ENCODE measurements at places on chromosomes 12 and 14. TPM values are rescaled to one million over a fixed set of nuclear protein-coding genes. Genes with fewer than 3 reads are reported as not detected.

GRCh38 chr14:66139432-66139831 is 346.7 kb upstream of the CCDC196 start:
- no peaks in the 10 kb centered on the region for H3K27me3 ChIP-seq
- no peak overlapping the region for H3K27ac ChIP-seq
- H3K4me1 ChIP-seq: no peaks in the 10 kb centered on the region
- H3K36me3 ChIP-seq: no peaks in the 10 kb centered on the region
- DNase-seq: no peak

GRCh38 chr14:88995437-88996198 is 171.2 kb downstream of the TTC8 start:
- H3K36me3 ChIP-seq: no peaks in the 10 kb centered on the region
- no peak for DNase-seq
- H3K4me1 ChIP-seq: peaks cover 7% of the 10 kb centered on the region
- H3K27ac ChIP-seq: no peak overlapping the region

- no peaks in the 10 kb centered on the region for H3K27me3 ChIP-seq
- H3K4me1 ChIP-seq: no peaks in the 10 kb centered on the region
- H3K4me3 ChIP-seq: no peak overlapping the region
- DNase-seq: no peak
- no peak overlapping the region for H3K27ac ChIP-seq
Observed at GRCh38 chr14:89661392-89661791, 244.4 kb upstream of the FOXN3 start.

DNA sequence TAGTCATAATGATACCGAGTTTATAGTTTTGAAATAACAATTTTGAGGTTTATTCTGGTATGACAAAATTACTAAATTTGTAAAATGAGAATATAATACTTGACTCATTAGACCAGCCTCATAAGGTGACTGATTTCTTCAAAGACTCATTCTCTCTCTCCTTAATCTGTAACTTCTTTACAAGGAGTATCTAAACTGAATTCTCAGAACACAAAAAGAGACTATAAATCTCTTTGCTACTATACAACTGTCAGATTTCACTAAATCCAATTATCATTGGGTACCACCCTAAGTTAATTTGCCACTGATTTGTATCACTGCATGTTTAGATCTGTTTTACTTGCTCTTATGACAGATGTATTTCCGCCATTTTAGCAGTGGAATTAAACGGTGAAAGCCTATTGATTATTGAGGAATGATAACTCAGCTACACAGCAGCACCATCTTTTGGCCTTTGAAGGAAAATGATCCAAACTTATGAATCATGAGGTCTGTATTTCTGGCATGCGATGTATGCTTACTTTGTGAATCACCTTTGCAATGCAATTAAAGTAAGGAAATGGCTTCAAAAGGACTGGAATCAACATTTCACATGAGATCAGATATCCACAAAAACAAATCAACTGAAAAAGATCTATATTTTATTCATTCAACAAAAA is 161.2 kb downstream of the RERGL start:
- no peaks in the 10 kb centered on the region for H3K4me1 ChIP-seq
- no peak for DNase-seq
- H3K36me3 ChIP-seq: no peaks in the 10 kb centered on the region
- no peak overlapping the region for H3K4me3 ChIP-seq
- H3K27me3 ChIP-seq: no peaks in the 10 kb centered on the region
- H3K27ac ChIP-seq: no peak overlapping the region

- no peak for DNase-seq
- peaks cover 15% of the 10 kb centered on the region for H3K36me3 ChIP-seq
- peaks cover 34% of the 10 kb centered on the region for H3K4me1 ChIP-seq
- H3K27me3 ChIP-seq: no peaks in the 10 kb centered on the region
Observed at GRCh38 chr14:101875041-101875726, 89.2 kb upstream of the DYNC1H1 start.

- H3K4me1 ChIP-seq: no peaks in the 10 kb centered on the region
- no peak overlapping the region for H3K4me3 ChIP-seq
- H3K27ac ChIP-seq: no peak overlapping the region
- no peak for DNase-seq
Observed at GRCh38 chr12:70744178-70744577, 106.9 kb upstream of the PTPRB start.

GRCh38 chr12:127579446-127579845 is 687.5 kb upstream of the TMEM132C start:
- no peak for DNase-seq
- no peak overlapping the region for H3K27ac ChIP-seq
- H3K27me3 ChIP-seq: no peaks in the 10 kb centered on the region
- H3K4me3 ChIP-seq: no peak overlapping the region

GRCh38 chr14:100451264-100451663 is 128.1 kb downstream of the SLC25A47 start:
- no peaks in the 10 kb centered on the region for H3K36me3 ChIP-seq
- DNase-seq: no peak
- no peak overlapping the region for H3K27ac ChIP-seq
- H3K4me3 ChIP-seq: no peak overlapping the region
- no peaks in the 10 kb centered on the region for H3K27me3 ChIP-seq

DNA sequence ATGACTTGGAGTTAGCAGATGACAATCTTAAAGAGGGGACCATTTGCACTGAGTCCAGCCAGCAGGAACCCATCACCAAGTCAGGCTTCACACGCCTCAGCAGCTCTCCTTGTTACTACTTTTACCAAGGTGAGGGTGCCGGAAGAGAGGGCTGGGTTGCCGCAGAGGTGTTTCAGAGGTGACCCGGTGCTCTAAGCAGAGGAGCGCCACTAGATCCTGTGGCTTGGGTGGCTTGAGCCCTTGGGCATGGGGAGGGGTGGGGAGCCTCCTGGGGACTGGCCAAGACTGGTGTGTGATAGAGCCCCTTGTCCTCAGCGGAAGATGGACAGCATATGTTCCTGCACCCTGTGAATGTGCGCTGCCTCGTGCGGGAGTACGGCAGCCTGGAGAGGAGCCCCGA is 17.7 kb downstream of the POP5 start:
- peaks cover 100% of the 10 kb centered on the region for H3K36me3 ChIP-seq
- no peaks in the 10 kb centered on the region for H3K4me1 ChIP-seq
- no peak overlapping the region for H3K4me3 ChIP-seq
- DNase-seq: no peak
- no peaks in the 10 kb centered on the region for H3K27me3 ChIP-seq
- H3K27ac ChIP-seq: no peak overlapping the region

The KRT81 gene
- not detected for total RNA-seq

The KRT82 gene
- not detected for total RNA-seq

The GPR68 gene
- 3.4 TPM for total RNA-seq

The KCNA1 gene
- total RNA-seq: not detected

Data from lower lobe of right lung (tissue), 2 donors.